ENCODE measurements at places on chromosomes 16 and 17.
A peak's percentile ranks its signal among the peaks of the same experiment; 100 is the strongest.

- DNase-seq: peak; percentile 24
Observed at GRCh38 chr16:80803339-80804055, 901 bp downstream of the CDYL2 start.

DNA sequence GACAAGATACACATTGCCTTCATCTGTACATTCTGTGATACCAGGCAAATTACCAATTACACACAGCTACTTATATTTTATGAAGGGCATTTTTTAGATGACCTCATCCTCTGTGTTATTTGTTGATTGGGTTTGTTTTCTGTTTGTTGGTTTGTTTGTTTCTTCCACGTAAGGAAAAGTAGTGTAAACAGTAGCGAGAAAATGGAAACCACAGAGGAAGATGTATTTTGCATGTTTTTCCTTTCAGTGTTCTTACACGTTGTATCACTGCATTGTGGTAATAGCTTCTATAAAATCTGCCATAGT is 12.9 kb downstream of the C17orf58 start:
- no peak for DNase-seq

DNA sequence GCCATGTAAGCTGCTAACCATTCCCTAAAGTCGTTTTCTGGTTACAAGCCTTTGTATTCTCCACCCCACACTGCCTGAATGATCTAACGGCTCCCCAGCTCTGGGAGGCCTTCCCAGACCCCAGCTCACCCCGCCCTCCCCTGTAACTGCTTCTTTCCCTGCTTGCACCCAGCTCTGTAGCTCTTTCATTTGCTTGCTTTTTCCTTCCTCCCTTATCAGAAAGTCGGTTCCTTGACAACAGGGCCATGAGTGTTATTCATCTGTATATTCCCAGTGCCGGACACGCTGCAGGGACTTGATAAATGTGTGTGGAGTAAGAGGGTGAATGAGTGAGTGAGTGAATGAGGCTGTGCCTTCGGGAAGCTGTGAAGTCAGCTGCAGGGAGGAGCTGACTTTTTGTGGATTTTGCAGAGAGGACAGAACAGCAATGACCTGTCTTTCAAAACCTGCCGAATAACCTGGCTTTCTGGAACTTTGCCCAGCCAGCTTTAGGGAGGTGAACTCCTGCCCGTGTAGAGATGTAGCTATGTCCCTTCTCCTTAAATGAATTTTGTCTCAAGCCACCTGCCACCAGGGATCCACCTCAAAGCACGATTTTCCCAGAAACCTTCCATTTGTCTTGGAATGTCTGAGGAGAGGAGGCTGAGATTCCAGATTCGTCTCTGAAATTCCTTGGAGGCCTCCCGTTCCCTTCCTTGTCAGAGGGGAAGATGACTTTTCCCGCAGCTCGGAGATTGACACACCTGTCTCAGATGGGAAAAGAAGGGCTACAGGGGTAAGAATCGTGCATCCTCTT is 20.0 kb upstream of the CACNG4 start:
- no peak for DNase-seq

DNA sequence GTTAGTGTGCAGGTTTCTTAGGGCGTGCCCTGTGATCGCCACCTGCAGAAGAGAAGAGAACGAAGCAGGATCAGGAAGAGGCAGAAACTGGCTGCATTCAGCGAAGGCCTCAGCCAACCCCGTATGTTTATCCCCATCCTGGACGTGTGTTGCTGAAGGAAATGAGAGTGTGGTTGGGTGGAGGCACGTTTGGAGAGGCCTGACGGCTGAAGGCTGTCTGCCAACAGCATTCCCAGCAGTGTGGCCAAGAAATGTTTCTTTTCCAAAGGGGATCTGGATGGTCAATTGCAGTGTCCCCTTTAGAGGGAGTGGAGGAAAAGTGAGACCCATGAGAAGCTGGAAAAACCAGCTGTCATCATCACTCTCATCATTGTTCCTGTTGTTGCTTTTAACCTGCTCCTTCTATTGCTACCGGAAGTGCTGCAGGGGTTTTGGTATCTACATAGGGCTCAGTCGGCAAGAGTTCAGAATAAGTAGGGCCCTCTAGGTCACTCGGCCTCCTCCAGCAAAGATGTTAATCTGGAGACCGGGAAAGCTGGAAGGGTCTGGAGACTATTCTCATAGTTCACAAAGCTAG is 46.5 kb upstream of the SLC47A1 start:
- DNase-seq: no peak

GRCh38 chr16:54309341-54309740 is 22.8 kb upstream of the IRX3 start:
- no peak for DNase-seq

- no peak for DNase-seq
Observed at GRCh38 chr16:52141871-52142270, 405.1 kb downstream of the TOX3 start.

DNA sequence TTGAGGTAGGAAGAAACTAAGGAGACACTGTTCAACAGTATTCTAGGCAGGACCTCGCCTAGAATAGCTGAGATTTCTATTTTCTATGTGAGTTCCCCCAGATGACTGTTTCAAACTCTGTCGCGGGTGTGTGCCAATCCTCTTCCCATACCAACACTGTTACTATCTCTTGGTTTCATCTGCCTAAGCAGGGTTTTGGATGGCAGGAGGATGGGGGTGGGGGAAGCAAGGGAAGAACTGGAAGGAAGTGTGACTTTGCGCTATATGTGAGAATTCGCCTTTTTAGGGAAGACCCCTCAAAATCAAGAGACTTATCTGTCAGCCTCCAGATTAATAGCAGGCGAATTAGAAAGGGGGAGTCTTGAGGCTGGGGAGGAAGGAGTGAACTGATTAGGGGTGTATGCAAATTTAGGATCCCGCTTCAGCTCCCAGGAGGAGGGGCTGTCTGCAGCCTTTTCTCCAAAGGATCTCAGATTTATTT is 521 bp upstream of the G6PC3 start:
- no peak for DNase-seq

Measured in neural crest cell (in vitro differentiated cells).